ENCODE measurements at places on chromosomes 2 and 18.

DNA sequence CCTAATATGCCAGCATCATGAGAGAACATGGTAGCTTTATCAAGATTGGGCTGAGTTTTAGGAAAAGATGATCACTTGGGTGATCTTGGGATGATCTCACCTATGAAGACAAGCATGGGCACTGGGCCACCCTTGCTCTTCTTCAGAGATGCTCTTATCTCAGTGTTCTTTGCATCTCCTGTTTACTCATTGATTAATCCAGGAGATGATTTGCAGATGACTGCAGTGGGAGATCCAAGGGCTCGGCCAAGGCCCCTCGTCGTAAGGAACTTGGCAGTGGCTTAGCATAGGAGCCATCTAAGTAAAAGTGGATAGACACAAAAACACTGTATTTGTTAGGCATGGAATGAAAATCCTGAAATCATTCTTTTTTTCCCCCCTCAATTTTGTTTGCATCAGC lies 228.4 kb downstream of the FHOD3 start:
- no peak for DNase-seq

- DNase-seq = no peak
Measured at GRCh38 chr2:85838641-85839040, 50.1 kb downstream of the ST3GAL5 start.

GRCh38 chr2:72934683-72935610 lies 17.6 kb downstream of the EMX1 start:
- no peak for DNase-seq

GRCh38 chr18:28725876-28726275 lies 548.9 kb upstream of the CDH2 start:
- no peak for DNase-seq

DNA sequence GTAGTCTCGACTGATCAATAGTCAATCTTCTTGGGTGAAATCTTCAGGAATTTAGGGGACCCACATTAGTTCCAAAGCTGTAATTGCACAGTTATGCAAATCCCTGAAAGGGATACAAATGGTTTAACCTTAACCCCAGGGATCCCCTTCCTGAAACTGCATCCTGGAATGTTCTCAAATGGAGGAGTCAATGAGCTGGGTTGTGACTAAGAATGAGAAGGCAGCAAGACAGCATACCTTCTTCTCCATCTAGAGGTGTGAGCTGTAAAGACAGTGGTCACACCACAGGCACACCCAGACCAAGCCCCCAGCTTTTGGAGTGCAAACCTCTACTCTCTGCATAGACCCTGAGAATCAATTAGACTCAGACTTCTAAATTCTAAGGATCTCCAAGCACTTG lies 164.7 kb upstream of the MEIS1 start:
- DNase-seq = no peak

- no peak for DNase-seq
Measured at GRCh38 chr2:142029974-142030373, 100.8 kb downstream of the LRP1B start.

- DNase-seq = no peak
Measured at GRCh38 chr18:32139835-32140283, 48.2 kb downstream of the RNF138 start.

DNA sequence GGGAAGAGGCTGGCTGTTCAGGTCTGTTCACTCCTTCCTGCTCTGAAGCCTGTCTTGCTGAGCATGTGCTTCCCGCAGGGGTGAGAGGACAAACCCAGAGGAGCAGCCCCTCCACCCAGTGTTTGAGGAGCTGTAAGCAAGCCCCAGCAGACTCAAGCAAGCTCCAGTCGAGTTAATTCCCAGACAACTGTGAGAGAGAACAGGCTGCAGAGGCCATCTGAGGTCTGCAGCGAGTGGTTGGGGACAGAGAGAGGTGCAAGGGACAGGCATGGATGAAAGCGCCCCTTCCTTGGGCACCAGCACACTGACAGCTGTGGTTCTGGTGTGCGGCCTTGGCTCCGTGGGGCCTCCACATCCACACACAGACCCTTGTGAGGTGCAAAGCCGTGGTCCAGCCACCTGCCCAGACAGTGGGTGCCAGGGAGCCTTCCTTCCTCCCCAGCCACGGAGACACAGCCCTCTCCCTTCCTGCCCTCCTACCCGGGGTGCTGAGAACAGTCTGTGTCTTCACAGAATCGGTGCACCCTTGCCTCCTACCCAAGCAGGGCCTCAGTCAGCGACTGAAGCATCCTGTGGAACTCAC lies 36.2 kb downstream of the MAL start:
- no peak for DNase-seq

- DNase-seq = no peak
Measured at GRCh38 chr2:172213116-172213860, 110.6 kb upstream of the DLX2 start.

GRCh38 chr2:56476509-56477071 lies 292.8 kb downstream of the CCDC85A start:
- no peak for DNase-seq

Measured in CD4-positive, alpha-beta T cell treated with Interleukin-15 for 4 hours (primary cell).